ENCODE measurements at places on chromosomes 7 and 10.

DNA sequence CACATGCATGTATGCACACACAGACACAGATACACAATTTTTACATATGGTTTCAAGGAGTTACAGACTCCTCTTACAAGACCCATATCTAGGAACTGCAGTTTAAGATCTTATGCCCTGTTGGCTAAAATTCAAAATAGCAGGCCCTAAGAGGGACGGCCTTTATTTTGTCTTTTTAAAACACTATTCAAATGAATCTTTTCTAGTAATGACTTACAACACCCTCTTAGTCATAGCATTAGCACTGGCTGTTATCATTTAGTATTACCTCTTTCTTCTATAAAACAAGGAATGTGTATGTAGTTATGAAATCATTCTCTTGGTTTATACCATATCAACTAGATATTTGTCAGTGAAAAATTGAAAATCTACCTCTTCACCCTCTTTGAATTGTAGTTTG, 15.3 kb downstream of the PAPSS2 start:
- no peak for DNase-seq

- DNase-seq, result no peak
Measured at GRCh38 chr7:127673902-127674301, 21.9 kb downstream of the SND1 start.

DNA sequence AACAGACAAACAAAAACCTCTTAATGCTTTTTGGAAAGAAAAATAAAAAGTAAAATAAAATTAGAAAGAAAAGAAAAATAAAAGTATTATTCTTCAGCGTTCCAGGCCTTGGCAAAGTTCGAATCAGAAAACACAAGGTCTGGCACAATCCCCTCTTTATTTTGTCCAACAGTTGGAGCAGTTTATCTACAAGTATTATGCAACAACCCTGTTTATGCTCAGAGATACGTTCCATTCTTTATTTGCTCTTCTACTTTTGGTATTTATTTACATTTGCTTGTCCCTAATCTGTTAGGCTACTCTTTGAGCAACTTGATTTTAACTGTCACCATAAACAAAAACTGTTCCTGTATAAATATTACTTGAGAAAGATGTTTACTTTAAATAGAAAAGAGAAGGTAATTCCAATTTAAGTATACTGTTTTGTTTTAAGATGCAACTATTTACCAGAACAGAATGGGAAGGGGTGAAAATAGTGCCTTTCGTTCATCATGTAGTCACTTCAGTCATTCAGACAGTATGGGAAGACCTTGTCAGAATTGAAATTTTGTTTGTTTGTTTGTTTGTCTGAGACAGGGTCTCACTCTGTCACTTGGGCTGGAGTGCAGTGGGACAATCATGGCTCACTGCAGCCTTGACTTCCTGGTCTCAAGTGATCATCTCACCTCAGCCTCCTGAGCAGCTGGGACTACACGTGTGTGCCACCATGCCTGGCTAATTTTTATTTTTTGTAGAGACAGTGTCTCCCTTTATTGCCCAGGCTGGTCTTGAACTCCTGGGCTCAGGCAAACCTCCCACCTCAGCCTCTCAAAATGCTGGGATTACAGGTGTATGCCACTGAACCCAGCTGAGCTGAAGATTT, 5.7 kb downstream of the PDK4 start:
- DNase-seq, result no peak

DNA sequence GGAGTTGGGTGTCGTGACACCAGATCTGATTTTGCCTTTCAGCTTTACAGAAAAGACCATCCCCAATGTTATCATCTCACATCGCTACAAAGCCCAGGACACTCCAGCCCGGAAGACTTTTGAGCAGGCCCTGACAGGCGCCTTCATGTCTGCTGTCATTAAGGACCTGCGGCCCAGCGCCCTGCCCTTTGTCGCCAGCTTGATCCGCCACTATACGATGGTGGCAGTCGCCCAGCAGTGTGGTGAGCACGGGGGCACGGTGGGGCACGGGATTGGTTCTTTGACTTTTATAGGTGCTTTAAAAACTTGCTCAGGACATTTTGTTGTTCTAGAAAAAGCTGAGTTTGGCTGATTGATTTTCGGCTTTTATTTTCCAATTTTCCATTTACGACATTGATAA, 48.8 kb downstream of the TRRAP start:
- no peak for DNase-seq

DNA sequence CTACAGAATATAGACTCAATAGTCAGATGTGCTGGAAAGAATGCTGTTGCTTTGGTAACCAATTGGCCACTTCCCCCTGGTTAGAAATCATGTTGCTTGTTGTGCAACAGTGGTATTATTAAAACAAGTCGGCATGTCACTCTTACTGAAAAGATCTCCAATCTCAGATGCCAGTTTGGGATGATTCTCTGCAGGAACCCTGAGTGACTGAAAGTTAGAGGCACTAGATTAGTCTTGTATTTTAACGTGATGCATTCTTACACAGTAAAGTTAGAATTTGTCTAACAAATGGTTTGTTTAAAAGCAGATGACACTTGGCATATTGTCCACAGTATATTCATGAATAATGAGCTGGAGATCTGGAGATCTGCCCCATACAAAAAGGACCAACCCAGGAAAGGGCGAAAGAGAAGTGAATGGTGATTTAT, 287.6 kb downstream of the TWIST1 start:
- DNase-seq, result no peak

Measured in MM.1S (cell line).